Activated T-helper 1 cell treated with anti-CD3 and anti-CD28 coated beads, Interleukin-12 subunit alpha, Interleukin-12 subunit beta, Interleukin-2, Interleukin-4 antibody, amounts not matched to agents 30 ng/mL and 10 ng/mL and 1 ng/mL, durations not matched to agents 14 hours and 24 hours and 36 hours (primary cell): ENCODE measurements at places on chromosomes 4 and X. TPM values are rescaled to one million over a fixed set of nuclear protein-coding genes. Genes with fewer than 3 reads are reported as not detected.
A peak's percentile ranks its signal among the peaks of the same experiment; 100 is the strongest.

DNA sequence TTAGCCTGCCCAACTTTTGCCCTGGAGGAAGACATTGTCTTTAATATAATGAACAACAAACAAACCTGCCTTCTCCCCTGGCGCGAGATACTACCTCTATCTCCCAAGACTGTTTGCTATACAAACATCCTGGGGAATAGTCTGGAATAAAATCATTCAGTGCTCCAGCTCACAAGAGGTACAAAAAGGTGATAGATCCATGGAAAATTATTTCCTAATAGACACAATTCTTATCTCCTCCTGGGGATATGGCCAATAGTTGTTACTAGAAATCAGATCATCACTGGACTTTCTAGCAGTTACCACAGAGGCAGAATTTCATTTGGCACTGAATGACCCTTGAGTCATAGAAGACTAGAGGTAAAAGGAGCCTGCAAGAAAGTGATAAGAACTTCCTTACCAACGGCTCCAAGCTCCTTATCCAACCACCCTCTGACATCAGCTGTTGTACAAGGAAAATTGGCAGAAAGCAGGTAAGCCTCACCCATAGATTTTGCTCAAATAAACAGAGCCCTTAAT lies 38.1 kb downstream of the MID1 start:
- DNase-seq = no peak

DNA sequence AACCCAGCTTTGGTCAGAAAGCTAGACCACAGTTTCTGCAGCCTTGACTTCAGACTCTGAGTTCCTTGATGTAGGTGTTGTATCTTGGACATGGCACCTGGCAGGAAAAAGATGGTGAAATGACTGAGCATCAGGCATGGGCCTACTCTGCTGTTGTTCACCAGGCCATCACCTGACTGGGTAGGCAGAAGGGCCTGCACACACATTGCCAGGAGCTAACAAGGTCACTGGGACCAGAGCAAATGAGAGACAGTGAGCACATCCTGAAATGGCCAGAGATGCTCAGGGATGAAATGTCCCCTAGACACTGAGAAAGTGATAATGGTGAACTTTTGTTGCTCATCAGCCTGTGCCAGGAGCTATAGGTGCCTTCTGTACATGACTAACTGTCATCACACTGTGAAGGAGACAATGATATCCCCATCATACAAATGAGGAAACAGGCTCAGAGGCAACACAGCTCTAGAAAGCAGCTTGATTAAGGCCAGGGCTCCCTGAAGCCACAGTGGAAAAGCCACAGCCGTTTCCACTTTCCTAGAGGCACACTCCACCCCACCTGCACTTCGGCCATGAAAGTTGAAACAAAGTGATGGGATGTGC lies 128.3 kb downstream of the TSPAN5 start:
- no peak for DNase-seq

- no peak for DNase-seq
These were observed 259.8 kb downstream of the NR3C2 start for GRCh38 chr4:148182230-148182911.

Gene CCDC120
- 4.4 and 5.1 TPM in 2 replicates for total RNA-seq

Gene UBE2K
- total RNA-seq = 92.2 and 96.4 TPM in 2 replicates

DNA sequence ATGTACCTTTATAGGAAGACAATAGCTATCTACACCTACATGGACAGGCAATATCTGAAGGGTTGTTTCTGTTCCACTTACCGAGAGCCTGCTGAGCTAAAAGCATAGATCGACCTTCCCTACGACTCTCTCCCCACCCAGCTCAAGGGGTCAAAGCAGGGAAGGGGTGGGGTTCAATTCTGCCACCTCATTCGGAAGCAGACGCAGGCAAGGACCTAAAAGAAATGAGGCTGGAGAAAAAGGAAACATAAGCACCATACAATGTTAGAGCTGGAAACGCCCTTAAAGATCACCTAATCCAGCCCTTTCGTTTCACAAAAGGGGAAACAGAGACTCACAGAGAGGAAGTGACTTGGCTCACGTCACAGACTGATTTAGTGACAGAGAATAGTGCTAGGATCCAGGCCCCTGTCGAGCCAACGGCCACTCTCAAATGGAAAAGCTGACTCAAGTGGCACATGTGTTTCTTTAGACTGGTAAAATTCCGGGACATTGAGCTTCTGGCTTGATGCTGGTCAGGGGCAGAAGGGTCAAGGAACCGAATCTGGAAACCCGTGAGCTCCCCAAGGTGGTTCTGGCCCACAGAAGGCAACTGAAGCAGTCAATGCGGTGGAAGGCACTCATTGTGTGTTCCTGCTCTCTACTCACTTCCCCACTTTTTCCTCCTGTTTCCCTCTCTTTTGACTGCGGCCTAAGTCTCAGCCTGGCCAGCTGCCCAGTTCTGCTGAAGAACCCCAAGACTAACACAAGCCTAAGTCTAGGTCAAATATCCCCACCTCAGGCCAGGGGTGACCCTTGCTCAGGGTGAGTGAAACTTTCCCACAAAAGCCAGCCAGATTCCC lies 7.5 kb downstream of the SEPTIN6 start:
- DNase-seq = no peak

- DNase-seq = no peak
These were observed 178.7 kb downstream of the CHIC2 start for GRCh38 chr4:53885668-53886067.

DNA sequence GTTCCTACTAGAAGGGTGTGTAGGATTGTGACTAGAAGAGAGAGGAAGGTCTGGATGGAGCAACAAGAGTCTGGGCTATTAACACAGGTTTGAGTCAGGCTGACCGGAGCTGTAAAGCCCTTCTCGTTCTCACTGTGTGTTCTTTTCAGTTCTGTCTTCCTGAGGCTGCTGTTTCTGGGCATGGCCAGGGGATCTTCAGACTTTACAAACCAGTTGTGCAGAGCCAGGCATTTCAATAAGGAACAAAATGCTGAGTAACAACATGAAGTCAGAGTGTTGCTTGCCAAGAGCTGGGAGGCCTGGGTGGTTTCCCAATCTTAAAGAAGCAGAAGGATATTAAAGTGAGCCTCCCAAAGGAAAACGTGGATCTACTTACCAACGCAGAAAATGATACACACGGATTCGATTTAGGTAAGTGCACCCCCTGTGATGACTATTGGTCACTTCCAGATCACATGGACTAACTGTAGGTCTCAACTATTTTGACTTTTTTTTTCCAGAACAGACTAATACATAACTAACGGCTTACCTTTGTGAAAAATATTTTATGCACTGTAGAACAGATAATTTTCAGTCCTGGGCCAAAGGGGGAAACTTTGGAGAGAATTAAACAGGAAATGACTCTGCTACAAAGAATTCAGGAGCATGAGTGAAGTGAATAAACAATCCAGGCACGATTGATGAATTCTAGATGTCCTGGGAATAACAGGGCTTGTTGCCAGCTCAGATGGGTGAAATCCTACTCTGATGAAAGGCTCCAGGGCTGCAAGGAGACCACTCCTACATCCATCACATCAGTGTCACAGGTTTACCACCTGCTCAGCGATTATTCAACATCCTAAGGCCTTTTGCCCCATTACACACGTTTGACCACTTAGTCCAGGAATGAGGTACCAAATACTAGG lies 94.5 kb downstream of the ANXA3 start:
- DNase-seq = no peak

DNA sequence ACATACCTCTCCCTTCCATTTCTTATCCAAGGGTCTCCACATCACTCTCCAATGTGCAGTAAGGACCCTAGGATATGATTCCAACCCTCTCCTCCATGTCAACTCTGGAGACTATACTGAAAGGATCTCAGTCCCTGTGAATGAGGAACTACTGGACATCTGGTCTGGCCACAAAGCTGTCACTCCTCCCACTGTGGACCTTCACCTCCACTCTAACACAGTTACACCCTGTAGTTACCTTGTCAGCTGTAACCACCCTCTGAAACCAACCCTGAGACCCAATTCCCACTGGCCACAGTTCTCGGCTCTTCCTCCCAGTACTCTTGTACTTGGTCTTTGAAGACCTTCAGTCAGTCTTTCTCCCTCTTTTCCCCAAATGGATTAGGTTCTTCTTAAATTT lies 2.9 kb downstream of the TMEM128 start:
- DNase-seq = no peak

GRCh38 chrX:132594129-132594528 lies 105.3 kb upstream of the MBNL3 start:
- no peak for DNase-seq

DNA sequence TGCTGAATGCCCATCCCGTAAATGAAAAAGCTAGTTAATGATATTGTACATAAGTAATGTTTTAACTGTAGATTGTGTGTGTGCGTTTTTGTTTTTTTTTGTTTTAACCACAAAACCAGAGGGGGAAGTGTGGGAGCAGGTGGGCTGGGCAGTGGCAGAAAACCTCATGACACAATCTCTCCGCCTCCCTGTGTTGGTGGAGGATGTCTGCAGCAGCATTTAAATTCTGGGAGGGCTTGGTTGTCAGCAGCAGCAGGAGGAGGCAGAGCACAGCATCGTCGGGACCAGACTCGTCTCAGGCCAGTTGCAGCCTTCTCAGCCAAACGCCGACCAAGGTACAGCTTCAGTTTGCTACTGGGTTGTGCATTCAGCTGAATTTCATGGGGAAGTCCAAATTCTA lies at the start of gene SPP1:
Gene SPP1 (plus strand): TSS at position 249 of the 400 bp plus-strand sequence. CDS start 1,182 bp downstream, outside the sequence.
- peak; percentile 3 for DNase-seq

Gene HOPX
- 121 and 128 TPM in 2 replicates for total RNA-seq

GRCh38 chr4:154497889-154498288 lies 6.3 kb upstream of the DCHS2 start:
- no peak for DNase-seq

DNA sequence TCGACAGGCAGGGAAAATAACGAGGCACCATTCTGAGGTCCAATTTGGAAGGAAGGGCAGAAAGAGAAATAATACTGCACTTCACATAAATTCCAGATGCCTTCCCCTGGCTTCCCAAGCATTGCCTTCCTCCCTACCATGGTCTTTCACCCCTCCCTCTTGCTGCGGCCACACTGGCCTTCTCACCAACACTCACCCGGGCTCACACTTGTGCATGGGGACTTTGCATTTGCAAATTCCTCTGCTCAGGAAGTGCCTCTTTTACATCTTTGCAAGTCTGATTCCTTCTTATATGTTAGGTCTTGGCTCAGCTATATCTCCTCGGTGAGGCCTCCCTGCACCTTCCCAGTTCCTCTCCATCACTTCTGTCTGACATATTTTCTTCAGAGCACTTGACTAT lies 199.4 kb downstream of the CHIC2 start:
- DNase-seq = no peak

GRCh38 chrX:11239230-11239629 lies 54.0 kb upstream of the AMELX start:
- DNase-seq = no peak

Gene BEND2
- total RNA-seq = not detected in 2 replicates

DNA sequence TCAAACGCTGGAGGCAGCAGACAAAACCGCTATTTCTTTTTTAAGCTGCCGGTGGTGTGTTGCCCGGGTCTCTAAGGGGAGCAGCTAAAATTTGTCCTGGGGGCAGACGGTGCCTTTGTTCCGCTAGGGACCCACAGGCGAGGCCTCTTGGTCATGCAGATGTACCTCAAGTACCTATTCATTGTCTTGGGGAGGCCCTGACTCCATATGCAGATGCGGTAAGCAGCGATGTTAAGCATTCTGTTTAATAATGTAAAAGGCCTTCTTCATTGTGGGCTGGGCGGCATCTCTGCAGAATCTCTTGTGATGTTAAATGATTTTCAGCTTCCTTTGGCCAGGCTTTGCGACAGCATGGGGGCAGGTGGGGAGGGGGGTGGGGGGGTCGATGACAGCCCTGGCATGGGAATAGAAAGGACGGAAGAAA lies 98.9 kb upstream of the PJA1 start:
- no peak for DNase-seq

DNA sequence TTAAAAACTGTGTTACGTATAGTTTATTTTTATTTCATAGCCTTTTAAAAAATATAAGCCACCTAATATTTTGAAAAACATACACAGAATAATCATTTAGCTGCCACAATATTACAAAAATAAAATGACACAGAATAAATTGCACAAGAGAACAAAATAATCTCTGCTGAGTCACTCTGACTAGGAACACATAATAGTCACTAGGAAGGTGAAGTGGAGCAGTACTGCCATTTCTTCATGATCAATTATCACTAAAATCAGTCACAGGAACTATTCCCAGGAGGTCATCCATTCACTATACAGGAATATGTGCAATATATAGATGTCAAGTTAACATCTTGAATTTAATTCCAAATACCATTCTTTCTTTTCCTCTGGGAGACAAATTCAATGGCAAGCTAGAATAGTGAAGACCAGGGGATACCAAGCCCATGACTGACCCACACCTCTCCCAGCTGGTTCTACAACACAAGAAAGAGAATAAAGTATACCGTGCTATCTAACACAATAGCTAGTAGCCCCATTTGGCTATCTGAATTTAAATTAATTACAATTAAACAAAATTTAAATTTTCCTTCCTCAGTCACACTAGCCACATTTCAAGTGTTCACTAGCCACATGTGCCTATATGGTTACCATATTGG lies 5.9 kb downstream of the SMIM43 start:
- DNase-seq = no peak

DNA sequence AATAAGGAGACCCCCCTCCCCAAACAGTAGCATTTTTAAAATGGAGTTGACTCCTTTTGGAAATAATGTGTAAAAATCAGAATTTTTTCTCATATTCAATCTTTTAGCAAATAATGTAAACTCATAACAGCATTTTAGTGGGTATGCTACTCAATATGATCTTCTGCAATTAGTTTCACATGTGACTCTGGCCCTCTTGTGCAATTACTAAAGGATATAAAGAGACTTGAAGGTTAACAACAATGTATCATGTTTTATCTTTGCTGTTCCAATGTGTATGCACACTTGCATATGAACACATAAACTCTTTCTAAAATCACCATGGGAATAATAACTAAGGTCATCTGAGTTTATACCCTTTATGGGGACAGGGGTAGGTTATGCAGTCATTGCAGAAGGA lies 39.9 kb upstream of the RXFP1 start:
- DNase-seq = no peak

DNA sequence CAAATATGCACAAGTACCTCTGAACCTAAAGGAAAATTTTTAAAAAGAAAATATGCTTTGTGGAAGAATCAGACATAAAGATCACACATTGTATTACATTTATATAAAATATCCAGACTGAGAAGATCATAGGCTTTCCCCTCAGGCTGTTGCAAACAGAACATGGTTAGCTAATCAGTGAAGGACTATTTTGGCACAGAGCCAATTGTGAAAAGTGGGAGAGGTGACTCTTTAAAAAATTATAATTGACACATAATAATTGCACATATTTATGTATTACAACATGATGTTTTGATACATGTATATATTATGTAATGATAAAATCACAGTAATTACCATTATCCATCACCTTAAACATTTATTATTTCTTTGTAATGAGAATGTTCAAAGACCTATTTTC lies 44.1 kb upstream of the FOXR2 start:
- no peak for DNase-seq

DNA sequence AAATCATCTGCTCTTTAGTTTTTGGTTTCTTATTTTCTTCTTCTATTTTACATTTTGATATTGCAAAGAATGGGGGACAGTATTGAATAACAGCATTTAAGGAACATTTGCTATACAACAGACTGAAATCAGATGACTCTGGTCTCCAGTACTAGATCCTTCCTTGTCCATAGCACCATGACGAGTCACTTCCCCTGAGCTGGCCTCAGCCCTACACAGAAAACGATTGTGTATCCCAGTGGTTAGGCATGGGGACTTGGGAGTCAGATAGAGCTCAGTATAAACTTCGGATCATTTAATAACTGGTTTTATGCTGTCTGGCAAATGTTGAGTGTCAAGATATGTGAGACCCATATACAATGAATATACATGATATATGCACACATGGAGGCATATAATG lies 44.7 kb upstream of the BEX4 start:
- DNase-seq = no peak

Gene GAGE13
- total RNA-seq = not detected in 2 replicates
